ENCODE measurements at places on chromosomes 4 and X.

GRCh38 chrX:70656304-70656703 lies 211.7 kb downstream of the DLG3 start:
- no peak for DNase-seq

DNA sequence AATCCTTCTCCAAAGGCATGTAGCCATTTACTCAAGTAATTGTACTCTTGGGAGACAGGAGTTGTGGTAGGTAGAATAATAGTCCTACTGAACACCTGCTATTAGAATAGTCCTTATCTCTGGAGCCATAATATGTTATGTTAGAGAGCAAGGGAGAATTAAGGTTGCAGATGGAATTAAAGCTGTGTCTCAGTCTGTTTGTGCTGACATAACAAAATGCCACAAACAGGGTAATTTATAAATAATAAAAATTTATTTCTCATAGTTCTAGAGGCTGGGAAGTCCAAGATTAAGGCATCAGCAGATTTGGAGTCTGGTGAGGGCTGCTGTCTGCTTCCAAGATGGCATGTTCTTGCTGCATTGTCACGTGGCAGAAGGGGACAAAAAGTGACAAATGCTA lies 24.2 kb upstream of the FRAS1 start:
- no peak for DNase-seq

- no peak for DNase-seq
These were observed 22.8 kb downstream of the ELOVL6 start for GRCh38 chr4:110175634-110176033.

DNA sequence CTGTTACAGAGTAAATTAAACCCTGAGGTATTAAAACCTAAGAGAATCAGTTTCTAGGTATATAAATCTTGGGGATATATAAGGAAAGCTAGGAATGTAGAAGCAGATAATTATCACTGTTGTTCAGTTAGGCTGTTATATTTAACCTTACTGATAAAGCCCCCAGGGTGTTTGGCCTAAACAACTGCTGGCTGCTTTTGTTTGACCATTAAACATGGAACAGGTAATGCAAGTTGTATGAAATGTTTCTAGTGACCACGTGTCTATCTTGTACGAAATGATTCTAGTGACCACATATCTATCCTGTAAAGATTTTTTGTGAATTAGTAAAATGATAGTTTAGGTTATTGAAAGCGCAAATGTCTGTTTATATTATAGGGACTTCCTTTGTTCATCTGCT lies 52.6 kb downstream of the SGMS2 start:
- DNase-seq = no peak

DNA sequence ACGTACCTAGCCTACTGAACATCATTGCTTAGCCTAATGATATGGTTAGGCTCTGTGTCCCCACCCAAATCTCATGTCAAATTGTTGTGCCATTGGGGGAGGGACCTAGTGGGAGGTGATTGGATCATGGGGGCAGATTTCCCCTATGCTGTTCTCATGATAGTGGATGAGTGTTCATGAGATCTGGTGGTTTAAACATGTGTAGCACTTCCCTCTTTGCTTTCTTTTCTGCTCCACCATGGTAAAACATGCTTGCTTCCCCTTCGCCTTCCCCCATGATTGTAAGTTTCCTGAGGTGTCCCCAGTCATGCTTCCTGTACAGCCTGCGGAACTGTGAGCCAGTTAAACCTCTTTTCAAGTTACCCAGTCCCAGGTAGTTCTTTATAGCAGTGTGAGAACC lies 102.6 kb downstream of the RAPGEF2 start:
- DNase-seq = peak; percentile 28

DNA sequence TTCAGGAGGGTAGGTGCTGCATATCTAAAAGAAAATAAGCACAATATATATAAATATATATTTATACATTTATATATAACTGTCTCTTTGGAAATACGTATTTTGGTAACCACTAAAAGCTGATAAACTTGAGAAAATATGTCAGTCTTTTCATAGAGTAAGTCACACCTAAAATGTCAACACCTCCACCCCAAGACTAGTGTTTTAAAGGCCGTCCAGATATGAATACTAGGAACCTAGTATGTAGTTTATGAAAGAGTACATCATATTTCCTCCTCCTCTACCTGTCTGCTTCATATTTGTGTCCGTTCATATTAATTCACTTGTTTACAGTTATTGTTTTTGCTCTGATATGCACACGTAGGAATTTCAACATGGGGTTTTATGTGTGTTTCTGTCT lies 45.2 kb downstream of the MTMR8 start:
- DNase-seq = no peak

DNA sequence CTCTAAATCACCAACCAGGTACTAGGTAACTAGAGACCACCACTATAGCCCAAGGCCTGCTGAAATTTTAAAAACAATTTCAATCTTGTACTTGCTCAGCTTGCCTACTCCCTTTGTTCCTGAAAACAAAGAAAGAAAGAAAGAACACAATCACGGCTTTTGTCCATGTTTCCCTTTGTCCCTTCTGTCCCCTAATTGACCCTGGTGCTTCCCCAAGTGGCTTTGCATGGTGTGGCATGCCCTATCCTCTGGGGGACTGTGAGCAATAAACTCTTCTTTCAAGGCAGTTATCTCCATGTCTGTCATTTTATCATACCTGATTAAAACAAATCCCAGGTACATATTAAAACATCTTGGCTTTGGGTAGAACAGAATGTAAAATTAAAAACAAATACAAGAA lies 94.8 kb downstream of the ARSJ start:
- DNase-seq = no peak

DNA sequence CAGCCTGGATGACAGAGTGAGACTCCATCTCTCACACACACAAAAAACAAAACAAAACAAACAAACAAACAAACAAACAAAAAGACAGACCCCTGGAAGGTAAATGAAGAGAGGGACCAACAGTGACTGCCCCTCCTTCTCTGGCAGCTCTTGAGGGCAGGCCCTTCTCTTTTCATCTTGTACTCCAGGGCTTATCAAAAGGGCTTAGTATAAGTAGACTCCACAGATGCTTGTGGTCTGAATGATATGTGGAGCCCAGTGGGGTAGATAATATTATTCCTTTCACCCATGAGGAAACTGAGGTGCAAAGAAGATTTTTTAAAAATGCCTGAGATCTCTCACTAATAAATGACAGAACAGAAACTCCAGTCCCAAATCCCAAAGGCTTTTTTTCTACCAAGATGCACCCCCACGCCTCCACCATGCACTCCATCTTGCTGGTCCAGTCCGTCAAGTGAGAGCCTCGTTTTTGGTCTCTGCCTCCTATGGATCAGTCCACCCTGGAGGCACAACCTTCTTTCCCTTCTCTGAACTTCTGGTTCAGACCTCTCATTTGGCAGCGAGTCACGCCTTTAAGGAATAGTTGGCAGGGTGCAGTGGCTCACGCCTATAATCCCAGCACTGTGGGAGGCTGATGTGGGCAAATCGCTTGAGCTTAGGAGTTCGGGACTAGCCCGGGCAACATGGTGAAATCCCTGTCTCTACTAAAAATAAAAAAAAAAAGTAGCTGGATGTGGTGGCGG lies 17.0 kb upstream of the CHRNA9 start:
- DNase-seq = no peak

DNA sequence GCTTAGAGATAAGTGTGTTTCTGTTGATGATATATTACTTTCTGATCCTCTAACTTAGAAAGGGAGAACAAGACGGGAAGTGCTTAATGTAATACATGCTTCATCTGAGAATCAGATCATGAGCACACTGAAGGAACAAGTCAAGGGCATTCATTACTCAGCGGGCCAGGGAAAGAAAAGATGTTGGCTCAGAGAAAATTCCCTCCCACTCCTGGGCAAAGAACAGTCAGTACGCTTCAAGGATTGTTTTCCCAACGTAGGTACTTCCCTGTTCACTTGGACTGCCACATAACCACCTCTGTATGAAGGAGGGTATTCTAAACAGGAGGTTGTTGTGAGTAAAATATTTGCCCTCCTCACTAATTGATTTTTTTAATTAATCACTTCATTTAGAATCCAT lies 374.5 kb upstream of the FMR1 start:
- DNase-seq = no peak

- no peak for DNase-seq
These were observed 102.3 kb downstream of the LARP1B start for GRCh38 chr4:128163177-128164117.

GRCh38 chrX:155673338-155673737 lies 60.6 kb upstream of the TMLHE start:
- no peak for DNase-seq

- no peak for DNase-seq
These were observed 51.5 kb downstream of the SPATA18 start for GRCh38 chr4:52102587-52102986.

Data from Kasumi-1 (cell line).